ENCODE measurements at places on chromosomes 6 and 20.

DNA sequence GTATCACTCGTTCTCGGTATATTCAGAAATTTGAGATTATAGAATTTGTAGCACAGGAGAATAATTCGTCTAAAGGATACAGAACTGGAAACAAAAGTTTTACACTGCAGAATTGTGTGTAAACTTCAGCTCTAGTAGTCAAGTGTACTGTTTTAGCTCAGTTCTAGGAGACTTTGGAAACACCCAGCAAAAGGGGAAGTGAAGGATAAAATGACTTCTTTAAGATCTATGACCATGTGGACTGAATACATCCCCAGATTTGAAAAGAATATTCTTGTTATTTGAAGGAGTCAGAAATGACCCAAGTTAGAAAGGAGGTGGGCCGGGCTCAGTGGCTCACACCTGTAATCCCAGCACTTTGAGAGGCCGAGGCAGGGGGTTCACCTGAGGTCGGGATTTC, 174.0 kb upstream of the FOXQ1 start:
- H3K36me3 ChIP-seq, result no peaks in the 10 kb centered on the region
- no peaks in the 10 kb centered on the region for H3K27me3 ChIP-seq
- no peak overlapping the region for H3K4me3 ChIP-seq
- DNase-seq, result no peak
- H3K27ac ChIP-seq, result no peak overlapping the region

DNA sequence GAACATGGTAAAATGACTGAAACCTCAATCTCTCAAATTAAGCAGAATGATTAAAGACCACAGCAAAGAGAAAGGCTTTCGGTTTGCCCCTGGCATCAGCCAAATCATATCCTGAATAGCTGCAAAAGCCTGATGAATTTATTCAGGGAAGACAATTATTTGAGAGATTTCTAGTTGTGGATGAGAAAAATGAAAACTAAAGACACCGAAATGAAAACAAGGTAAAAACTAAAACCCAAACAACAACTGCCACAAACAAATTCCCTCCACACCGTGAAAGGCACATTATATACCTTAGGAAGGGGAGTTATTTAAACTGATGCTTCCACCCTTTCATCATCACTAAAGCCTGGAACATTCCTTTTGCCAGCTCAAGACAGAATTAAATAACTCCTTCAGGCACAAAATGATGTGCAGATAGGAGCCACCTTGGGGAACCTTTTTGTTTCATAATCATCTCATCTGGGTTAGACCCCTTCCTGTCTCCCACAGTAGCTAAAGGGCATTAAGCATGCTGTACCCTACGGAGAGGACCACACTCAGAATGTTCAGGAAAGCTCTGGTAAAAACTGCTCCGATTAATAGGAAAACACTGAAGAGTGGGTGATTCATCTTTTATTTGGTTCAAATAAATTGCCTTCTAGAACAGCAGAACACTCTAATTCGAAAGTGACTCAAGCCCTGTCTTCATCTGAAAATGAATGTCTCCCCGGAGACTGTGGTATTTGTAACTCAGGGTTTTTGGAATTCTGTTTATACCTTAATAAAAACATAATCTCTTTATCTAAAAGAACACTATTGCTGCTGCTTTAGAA, 9.1 kb upstream of the ANKRD60 start:
- peaks cover 31% of the 10 kb centered on the region for H3K4me1 ChIP-seq
- H3K4me3 ChIP-seq, result peak overlapping the region; percentile 87
- H3K27me3 ChIP-seq, result no peaks in the 10 kb centered on the region
- peaks cover under 1% of the 10 kb centered on the region for H3K36me3 ChIP-seq

GRCh38 chr20:62575976-62576722, 66.2 kb upstream of the SLCO4A1 start:
- no peaks in the 10 kb centered on the region for H3K36me3 ChIP-seq
- H3K27ac ChIP-seq, result no peak overlapping the region
- peaks cover 2% of the 10 kb centered on the region for H3K4me1 ChIP-seq
- DNase-seq, result no peak
- no peak overlapping the region for H3K4me3 ChIP-seq

GRCh38 chr6:166925141-166925996, 31.0 kb downstream of the RNASET2 start:
- no peaks in the 10 kb centered on the region for H3K27me3 ChIP-seq
- H3K4me1 ChIP-seq, result peaks cover 3% of the 10 kb centered on the region
- no peak overlapping the region for H3K4me3 ChIP-seq
- DNase-seq, result no peak
- peaks cover 33% of the 10 kb centered on the region for H3K36me3 ChIP-seq

- no peaks in the 10 kb centered on the region for H3K27me3 ChIP-seq
- H3K4me3 ChIP-seq, result no peak overlapping the region
- no peaks in the 10 kb centered on the region for H3K36me3 ChIP-seq
Measured at GRCh38 chr20:36548704-36549627, 7.6 kb downstream of the MYL9 start.

DNA sequence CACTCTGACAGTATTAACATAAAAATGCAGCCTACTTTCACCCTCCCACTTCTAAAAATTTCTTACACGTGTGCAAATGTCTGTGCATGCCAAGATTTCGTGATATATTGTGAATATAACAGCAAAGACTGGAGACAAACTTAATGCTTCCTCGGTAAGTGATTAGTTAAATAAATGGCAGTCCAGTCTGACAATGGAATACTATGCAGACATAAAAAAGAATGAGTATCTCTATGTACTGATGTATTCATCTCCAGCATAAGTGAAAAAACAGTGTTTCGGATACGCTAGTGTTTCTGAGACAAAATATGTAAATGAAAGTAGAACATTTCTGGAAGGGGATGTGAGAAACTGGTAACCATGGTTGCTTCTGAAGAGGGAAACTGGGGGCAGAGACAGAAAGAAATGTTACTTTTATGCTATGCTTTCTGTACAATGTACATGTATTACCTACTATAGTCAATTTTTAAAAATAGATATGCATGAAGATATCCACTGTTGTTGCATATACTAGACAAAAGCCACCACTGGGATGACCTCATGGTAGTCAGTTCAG, 7.0 kb downstream of the SLC22A23 start:
- peaks cover 9% of the 10 kb centered on the region for H3K36me3 ChIP-seq
- peaks cover 22% of the 10 kb centered on the region for H3K4me1 ChIP-seq
- H3K27ac ChIP-seq, result peak overlapping the region; percentile 87
- DNase-seq, result no peak

DNA sequence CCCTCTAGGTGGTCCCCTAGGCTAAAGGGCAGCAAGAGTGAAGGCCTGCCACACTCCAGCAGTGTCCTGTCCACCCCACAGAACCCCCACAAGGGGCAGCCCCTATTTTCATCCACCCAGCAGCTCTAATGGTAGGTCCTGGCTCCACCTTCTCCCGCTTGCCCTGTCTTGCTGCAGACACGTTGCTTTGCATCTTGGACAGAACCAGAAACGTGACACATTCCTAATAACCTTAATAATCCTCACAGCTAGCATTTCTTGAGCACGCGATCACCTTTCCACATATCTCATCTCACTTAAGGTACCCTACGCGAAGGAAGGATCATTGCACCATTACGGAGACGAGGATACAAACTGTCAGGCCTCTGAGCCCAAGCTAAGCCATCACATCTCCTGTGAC, 11.7 kb upstream of the SLC22A23 start:
- DNase-seq, result no peak
- no peaks in the 10 kb centered on the region for H3K36me3 ChIP-seq
- no peak overlapping the region for H3K27ac ChIP-seq
- peaks cover 8% of the 10 kb centered on the region for H3K27me3 ChIP-seq
- H3K4me3 ChIP-seq, result no peak overlapping the region

DNA sequence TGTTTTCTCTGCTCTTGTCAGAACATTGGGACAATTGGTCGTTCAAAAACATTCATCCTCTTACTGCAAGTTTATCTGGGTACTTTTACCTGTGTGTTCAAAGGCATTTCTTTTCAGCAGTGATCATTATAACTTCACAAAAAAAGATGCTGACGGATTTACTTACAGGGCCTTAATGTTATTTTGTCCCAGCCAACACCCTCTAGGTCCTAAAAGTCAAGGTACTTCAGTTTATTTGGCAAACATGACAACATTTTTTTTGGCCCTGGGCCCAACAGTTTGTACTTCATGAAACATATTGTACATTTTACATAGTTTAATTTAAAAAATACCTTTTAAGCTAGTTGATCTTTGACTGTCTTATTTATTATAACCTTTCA, 241.2 kb upstream of the TAB2 start:
- H3K4me3 ChIP-seq, result no peak overlapping the region
- DNase-seq, result no peak
- peaks cover 25% of the 10 kb centered on the region for H3K36me3 ChIP-seq
- H3K27me3 ChIP-seq, result no peaks in the 10 kb centered on the region

- no peaks in the 10 kb centered on the region for H3K36me3 ChIP-seq
- no peak overlapping the region for H3K4me3 ChIP-seq
- no peak overlapping the region for H3K27ac ChIP-seq
- no peaks in the 10 kb centered on the region for H3K27me3 ChIP-seq
- no peaks in the 10 kb centered on the region for H3K4me1 ChIP-seq
- no peak for DNase-seq
Measured at GRCh38 chr6:19736066-19736465, 101.1 kb upstream of the ID4 start.

Measured in activated naive CD4-positive, alpha-beta T cell treated with anti-CD3 and anti-CD28 coated beads, Interleukin-2, amount 10 ng/mL, durations not matched to agents 7 days and 5 days (primary cell).